ENCODE measurements at places on chromosomes 5 and 9.
A peak's percentile ranks its signal among the peaks of the same experiment; 100 is the strongest.

GRCh38 chr9:105608721-105609598, 51.0 kb downstream of the FKTN start:
- no peak overlapping the region for H3K4me3 ChIP-seq
- H3K36me3 ChIP-seq, result peaks cover 2% of the 10 kb centered on the region
- no peaks in the 10 kb centered on the region for H3K4me1 ChIP-seq
- DNase-seq, result no peak
- H3K27ac ChIP-seq, result no peak overlapping the region
- no peaks in the 10 kb centered on the region for H3K27me3 ChIP-seq

DNA sequence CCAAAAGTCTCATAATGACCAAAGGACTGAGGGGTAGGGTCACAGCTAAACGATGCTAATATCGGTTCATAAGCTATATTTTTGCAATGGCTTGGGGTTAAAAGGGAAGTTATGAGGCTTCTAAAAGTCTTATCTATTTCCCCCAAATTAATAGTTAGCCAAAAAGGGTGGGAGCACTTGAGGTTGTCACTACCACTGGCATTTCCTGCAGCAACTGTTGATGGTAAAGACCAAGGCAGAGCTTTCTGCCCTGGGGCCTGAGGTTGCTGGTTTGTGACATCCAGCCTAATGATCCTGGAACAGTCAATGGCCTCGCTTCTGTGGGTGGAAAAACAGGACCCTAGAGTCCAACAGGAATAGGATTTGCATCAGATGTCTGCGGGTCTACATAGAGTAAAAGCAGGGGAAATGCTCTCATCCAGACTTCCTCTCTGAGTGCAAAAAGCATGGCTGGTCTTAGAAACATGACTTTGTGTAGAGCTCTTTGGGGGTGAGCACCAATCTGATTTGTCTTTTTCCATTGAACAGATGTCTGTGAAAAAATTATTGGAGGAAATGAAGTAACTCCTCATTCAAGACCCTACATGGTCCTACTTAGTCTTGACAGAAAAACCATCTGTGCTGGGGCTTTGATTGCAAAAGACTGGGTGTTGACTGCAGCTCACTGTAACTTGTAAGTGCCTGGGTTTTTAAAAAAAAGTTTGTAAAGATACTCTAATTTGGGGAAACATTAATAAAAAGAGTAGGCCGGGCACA, 2.7 kb downstream of the GZMA start:
- no peak for DNase-seq
- H3K27ac ChIP-seq, result no peak overlapping the region
- no peaks in the 10 kb centered on the region for H3K4me1 ChIP-seq
- H3K27me3 ChIP-seq, result peaks cover 3% of the 10 kb centered on the region
- no peak overlapping the region for H3K4me3 ChIP-seq

GRCh38 chr5:6762697-6763096, 49.5 kb downstream of the TENT4A start:
- H3K27ac ChIP-seq, result no peak overlapping the region
- H3K4me1 ChIP-seq, result peaks cover 4% of the 10 kb centered on the region
- H3K27me3 ChIP-seq, result no peaks in the 10 kb centered on the region
- H3K36me3 ChIP-seq, result peaks cover 3% of the 10 kb centered on the region
- H3K4me3 ChIP-seq, result no peak overlapping the region

DNA sequence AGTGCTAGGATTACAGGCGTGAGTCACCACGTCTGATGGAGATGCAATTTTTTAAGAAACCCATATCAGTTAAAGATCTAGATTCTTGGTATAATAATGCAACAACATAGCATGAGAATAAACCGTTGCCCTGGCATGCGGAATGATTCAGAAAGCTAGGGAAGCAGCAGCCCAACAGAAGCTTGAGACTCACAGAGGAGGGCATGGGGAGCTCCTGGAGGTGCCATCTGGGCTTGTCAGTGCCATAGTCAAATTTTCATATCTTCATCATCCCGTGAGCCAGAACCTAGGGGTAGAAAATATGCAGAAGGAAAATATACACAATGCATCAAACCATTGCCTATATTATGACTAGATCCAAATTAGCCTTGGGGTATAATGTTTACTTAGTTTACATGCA, 118.7 kb upstream of the ADAMTS16 start:
- H3K27ac ChIP-seq, result no peak overlapping the region
- no peaks in the 10 kb centered on the region for H3K4me1 ChIP-seq
- no peak for DNase-seq

- H3K4me1 ChIP-seq, result peaks cover 9% of the 10 kb centered on the region
- no peaks in the 10 kb centered on the region for H3K27me3 ChIP-seq
- H3K27ac ChIP-seq, result peak overlapping the region; percentile 62
- no peaks in the 10 kb centered on the region for H3K36me3 ChIP-seq
- peak overlapping the region; percentile 89 for H3K4me3 ChIP-seq
Measured at GRCh38 chr9:128818839-128819715, 777 bp downstream of the ENDOG start.

- no peak overlapping the region for H3K27ac ChIP-seq
- no peak overlapping the region for H3K4me3 ChIP-seq
- peaks cover 12% of the 10 kb centered on the region for H3K36me3 ChIP-seq
- H3K27me3 ChIP-seq, result no peaks in the 10 kb centered on the region
Measured at GRCh38 chr5:213803-214395, 4.1 kb downstream of the CCDC127 start.

GRCh38 chr5:51230336-51230735, 152.9 kb upstream of the ISL1 start:
- H3K4me1 ChIP-seq, result peaks cover 8% of the 10 kb centered on the region
- no peak overlapping the region for H3K27ac ChIP-seq
- no peaks in the 10 kb centered on the region for H3K36me3 ChIP-seq
- H3K27me3 ChIP-seq, result no peaks in the 10 kb centered on the region
- H3K4me3 ChIP-seq, result no peak overlapping the region

Measured in type B pancreatic cell (in vitro differentiated cells).